ENCODE measurements at places on chromosomes 2 and 18. TPM values are rescaled to one million over a fixed set of nuclear protein-coding genes. Genes with fewer than 3 reads are reported as not detected.

Gene NYAP2
- polyA plus RNA-seq: not detected

Gene PLB1
- polyA plus RNA-seq: 1.4 TPM

Gene RFX8
- 0.96 TPM for polyA plus RNA-seq

Gene GNLY
- 0.44 TPM for polyA plus RNA-seq

Gene TSPYL6
- not detected for polyA plus RNA-seq

Gene SLC11A1
- 0.98 TPM for polyA plus RNA-seq

Gene MLPH
- 1.1 TPM for polyA plus RNA-seq

Gene PAX8
- 213 TPM for polyA plus RNA-seq

Gene RABL2A
- 34.0 TPM for polyA plus RNA-seq

Gene ARHGEF33
- 1.4 TPM for polyA plus RNA-seq

Gene RGPD3
- 0.33 TPM for polyA plus RNA-seq

Gene LRRC30
- 0.18 TPM for polyA plus RNA-seq

Gene PROKR1
- polyA plus RNA-seq: 0.31 TPM

Gene VSNL1
- polyA plus RNA-seq: 2.5 TPM

GRCh38 chr18:12295389-12296086 lies 12.5 kb upstream of the TUBB6 start:
- no peak for DNase-seq

DNA sequence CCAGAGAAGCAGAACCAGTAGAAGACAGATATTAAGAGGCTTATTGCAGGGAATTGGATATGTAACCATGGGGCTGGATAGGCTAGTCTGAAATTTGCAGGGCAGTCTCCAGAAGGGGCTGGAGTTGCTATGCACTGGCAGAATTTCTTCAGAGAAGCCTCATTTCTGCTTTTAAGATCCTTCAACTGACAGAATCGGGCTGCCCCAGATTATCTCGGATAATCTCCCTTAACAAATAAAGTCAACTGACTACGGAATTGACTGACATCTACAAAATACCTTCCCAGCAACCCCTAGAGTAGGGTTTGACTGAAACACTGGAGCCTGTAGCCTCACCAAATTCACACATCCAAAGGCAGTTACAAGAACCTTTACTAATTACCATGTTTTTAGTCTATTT lies 136.4 kb downstream of the SOCS6 start:
- no peak for DNase-seq

DNA sequence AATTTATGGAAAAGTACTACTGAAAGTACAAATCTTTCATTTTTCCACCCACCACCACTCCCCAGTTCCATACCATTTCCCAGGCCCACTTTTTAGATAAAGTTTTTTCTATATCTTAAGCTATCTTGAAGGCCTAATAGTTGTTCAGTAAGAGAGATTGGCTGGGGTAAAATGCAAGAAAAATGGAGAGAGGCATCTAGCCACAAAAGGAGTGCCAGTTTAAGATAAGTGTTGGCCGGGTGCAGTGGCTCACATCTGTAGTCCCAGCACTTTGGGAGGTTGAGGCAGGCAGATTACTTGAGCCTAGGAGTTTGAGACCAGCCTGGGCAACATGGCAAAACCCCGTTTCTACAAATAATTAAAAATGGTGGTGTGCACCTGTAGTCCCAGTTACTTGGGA lies 28.6 kb downstream of the NBEAL1 start:
- DNase-seq: no peak

GRCh38 chr2:218849721-218850120 lies 9.9 kb upstream of the WNT6 start:
- no peak for DNase-seq

- no peak for DNase-seq
Measured at GRCh38 chr2:175817221-175817620, 184.8 kb downstream of the LNPK start.

GRCh38 chr18:24397694-24398368 lies at the start of gene OSBPL1A:
Gene OSBPL1A (minus strand): TSS chr18:24397824. CDS start chr18:24377533, 20,291 bp downstream.
- DNase-seq: peak; percentile 78

- DNase-seq: no peak
Measured at GRCh38 chr2:54652540-54652939, 70.9 kb upstream of the EML6 start.

- no peak for DNase-seq
Measured at GRCh38 chr2:11154016-11154922, 998 bp upstream of the SLC66A3 start.

GRCh38 chr2:88160517-88160916 lies 9.6 kb upstream of the THNSL2 start:
- no peak for DNase-seq

GRCh38 chr18:77557046-77557587 lies 307.5 kb downstream of the GALR1 start:
- DNase-seq: peak; percentile 34

GRCh38 chr2:23301136-23301535 lies 83.8 kb upstream of the KLHL29 start:
- no peak for DNase-seq

DNA sequence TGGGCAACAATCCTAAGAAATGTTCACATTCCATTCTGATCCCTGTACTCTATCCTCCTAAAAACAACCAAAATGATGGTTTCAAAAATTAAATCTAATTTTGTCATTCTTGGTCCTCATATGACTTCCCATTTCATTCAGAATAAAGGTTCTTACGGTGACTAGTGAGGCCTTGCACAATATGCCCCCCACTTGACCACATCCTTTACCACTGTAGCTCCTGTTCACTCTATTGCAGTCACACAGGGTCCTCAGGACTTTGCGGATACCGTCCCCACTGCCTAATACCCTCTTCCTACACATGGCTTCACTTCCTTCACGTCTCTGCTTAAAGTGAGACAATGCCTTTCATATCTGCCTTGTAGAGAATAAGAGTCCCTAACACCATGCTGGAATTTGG lies 1058.7 kb upstream of the KLHL29 start:
- no peak for DNase-seq

DNA sequence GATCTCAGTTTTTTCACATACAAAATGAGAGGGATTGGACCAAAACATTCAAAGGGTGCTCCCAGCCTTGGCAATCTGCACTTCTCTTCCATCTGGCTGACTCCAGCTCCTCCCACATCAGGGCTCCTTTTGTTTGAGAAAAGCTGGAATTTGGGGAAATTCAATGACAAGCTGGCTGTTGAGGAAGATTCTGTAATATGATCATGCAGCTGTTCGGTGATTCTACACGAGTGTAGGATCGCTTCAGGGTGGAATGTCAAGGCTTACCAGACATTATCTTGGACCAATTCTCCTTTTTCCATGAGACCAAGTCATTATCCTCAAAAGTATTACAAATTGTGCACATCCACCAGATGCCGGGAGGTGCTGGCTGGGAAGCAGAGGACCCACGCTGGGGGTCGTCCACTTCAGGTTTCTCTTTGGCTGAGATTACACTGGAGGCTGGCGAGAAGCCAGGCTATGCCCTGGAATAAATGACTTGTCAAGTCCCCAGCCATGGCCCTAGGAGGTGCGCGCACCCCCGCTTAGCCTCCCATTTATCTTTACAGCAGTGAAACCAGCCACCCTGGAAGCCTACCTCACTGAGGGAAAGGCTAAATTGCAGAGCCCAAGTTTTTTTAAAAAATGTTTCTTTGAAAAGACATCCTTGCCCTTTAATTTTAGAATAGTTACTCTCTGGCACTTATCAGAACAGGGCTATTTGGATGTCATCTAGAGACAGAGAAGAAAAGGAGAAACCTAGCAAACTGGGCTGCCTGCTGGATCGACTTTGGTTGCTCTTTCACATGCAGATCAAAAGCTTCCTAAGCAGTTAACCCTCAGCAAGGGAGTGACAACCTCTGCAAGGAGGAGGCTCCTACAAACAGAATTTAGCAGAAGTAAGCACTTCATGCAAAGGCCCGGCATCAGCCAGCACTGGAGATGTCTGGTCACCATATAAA lies 42.5 kb upstream of the LCLAT1 start:
- DNase-seq: no peak

DNA sequence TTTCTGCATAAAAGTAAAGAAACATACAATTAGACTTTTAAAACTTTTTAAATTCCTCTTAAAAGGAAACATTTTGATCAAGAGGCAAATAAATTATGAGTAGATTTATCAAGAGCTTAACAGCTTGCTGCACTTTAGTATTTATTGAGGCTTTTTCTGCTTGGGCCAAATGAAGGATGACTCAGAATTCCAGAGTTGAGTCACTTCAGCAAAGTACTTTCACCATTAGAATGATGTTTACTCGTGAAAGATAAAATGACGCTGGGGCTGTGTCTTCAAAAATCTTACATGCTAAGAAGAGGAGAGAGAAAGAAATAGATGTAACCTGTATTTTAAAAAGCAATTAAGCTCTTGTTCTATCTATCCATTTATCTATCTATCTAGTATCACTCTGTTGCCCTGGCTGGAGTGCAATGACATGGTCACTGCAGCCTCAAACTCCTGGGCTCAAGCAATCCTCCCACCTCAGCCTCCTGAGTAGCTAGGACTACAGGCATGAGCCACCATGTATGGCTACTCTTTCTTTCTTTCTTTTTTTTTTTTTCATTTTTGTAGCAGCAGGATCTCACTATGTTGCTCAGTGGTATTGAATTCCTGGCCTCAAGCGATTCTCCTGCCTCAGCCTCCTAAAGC lies 75.3 kb upstream of the RIOK3 start:
- DNase-seq: no peak

DNA sequence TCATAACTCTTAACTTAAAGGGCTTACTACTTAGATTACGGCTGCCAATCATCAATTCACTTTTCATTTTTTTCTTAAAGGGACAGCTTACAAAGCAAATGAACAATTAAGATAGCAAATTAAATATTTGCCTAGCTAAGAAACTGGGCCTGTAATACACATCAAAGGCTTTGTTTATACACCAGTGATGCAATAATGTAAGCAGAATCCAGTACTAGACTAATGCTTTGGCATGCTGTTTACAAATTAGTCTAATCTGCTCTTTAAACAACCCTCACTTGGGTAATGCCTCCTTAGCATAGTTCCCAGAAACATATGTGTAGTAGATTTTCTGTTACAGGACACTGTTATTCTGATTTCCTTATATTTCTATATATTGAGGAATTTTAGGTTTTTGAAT lies 105.8 kb downstream of the ARHGAP28 start:
- DNase-seq: no peak

GRCh38 chr2:237353215-237353614 lies 60.7 kb downstream of the COL6A3 start:
- peak; percentile 5 for DNase-seq

- DNase-seq: no peak
Measured at GRCh38 chr18:74175658-74176057, 27.3 kb downstream of the TIMM21 start.

DNA sequence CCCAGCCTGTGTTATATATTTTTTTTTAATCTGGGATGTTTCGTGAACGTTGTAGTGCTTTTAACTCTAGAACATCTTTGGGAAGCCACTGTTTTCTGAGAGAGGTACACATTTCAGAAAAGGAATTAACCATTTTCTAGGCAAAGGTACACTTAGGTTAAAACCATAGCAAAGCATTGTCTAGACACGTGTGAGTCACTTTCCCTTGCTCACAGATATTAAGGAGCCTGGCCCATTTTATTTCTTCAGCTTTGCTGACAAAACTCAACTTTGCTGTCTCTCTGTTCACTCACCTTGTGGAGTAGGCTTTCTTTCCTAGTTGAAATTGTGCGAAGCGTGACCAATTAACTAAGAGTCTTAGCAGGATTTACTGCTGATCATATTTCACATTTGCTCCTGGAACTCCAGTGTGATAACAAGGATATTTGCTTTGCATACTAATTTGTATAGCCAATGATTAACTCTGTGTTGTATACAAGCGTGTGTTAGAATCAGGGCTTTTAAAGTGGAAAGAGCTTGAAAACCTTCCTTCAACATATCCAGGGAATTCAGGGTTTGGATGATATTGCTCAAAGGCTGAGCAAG lies 215.0 kb upstream of the AGAP1 start:
- DNase-seq: no peak

- DNase-seq: peak; percentile 69
Measured at GRCh38 chr2:240200230-240201051, 60.0 kb upstream of the OTOS start.
